ENCODE measurements at places on chromosomes 13 and 19.

GRCh38 chr19:54040003-54040402 is 23.7 kb downstream of the VSTM1 start:
- no peak for DNase-seq

- peak; percentile 81 for DNase-seq
Observed at GRCh38 chr19:38004521-38005223, 97.7 kb downstream of the SIPA1L3 start.

GRCh38 chr13:21402586-21403307 is 56.4 kb downstream of the ZDHHC20 start:
- DNase-seq: no peak

DNA sequence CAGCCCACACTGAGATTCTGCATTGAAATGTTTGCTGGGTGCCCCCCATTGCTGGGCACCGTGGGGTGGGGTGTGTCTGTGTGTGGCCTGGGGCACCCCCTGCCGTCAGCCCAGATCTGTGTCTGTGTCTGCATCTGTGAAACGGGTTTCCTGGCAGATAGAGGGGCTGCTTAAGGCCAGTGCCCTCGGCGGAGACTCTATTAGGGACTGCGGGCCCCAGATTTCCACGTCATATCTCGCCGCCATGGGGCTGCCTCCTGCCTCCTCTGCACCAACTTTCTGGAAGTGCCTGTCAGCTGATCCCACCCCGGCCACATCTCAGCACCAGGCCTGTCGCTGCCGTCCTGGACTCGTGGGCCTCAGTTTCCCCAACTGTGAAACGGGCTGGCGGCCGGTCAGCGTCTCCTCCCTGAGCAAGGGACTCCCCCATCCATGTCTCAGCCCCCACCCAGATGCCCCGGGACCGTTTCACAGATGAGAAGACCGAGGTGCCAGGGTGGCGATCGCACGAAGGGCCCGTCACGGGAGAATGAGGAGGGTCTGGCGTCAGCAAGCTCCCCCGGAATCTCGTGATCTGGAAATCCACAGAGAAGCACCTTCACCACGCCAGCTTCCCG is 21.4 kb downstream of the ARID3A start:
- no peak for DNase-seq

GRCh38 chr13:45219123-45219891 is 18.5 kb upstream of the KCTD4 start:
- no peak for DNase-seq

DNA sequence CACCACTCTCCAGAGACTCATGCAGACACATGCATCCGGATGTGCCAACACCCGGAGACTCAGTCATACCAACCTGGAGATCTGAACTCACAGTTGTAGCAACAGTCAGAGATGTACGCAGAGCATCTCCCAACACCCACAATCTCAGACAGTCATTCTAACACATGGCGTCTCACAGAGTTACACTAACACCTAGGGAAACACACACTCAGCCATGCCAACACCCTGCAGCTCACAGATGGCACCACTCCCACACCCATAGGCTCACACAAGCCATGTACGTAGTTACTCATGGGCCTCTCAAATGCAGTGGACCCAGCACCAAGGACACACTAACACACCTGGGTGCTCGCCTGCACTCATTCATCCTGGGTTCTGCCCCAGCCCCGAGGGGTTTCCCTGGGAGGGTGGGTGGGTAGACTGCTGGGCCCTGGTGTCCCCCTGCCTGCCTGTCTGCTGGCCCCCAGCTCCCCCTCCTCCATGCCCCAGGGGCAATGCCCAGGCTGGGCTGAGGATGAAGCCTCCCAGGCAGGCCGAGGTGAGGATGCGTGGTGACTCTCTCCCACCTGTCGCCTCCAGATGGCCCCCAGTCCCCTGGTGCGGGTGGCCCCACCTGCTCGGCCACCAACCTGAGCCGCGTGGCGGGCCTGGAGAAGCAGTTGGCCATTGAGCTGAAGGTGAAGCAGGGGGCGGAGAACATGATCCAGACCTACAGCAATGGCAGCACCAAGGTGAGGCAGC is 10.0 kb downstream of the PKN1 start:
- DNase-seq: no peak

DNA sequence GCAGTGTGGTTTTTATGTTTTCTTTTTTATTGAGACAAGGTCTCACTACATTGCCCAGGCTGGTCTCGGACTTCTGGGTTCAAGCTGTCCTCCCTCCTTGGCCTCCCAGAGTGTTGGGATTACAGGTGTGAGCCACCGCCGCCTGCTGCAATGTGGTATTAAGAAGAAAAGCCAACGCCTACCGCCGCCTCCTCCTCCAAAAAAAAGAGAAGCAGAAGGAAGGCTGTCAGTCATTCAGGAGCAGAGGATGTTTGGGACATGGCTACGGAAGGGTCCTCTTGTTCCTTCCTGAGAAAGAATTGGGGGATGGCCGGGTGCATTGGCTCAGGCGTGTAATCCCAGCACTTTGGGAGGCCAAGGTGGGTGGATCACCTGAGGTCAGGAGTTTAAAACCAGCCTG is 1.2 kb downstream of the PPP1R37 start:
- DNase-seq: no peak

GRCh38 chr19:58279925-58280316 is 1.2 kb downstream of the ZNF8 start:
- DNase-seq: no peak

- DNase-seq: no peak
Observed at GRCh38 chr19:33456076-33456844, 65.3 kb downstream of the PEPD start.

- DNase-seq: no peak
Observed at GRCh38 chr13:75936791-75937190, 300.7 kb downstream of the LMO7 start.

- DNase-seq: peak; percentile 78
Observed at GRCh38 chr19:4722671-4723594, 709 bp downstream of the DPP9 start.

GRCh38 chr13:52850396-52851136 is 2.1 kb upstream of the PCDH8 start:
- peak; percentile 85 for DNase-seq

GRCh38 chr19:28289295-28290063 is 923.5 kb downstream of the UQCRFS1 start:
- no peak for DNase-seq

DNA sequence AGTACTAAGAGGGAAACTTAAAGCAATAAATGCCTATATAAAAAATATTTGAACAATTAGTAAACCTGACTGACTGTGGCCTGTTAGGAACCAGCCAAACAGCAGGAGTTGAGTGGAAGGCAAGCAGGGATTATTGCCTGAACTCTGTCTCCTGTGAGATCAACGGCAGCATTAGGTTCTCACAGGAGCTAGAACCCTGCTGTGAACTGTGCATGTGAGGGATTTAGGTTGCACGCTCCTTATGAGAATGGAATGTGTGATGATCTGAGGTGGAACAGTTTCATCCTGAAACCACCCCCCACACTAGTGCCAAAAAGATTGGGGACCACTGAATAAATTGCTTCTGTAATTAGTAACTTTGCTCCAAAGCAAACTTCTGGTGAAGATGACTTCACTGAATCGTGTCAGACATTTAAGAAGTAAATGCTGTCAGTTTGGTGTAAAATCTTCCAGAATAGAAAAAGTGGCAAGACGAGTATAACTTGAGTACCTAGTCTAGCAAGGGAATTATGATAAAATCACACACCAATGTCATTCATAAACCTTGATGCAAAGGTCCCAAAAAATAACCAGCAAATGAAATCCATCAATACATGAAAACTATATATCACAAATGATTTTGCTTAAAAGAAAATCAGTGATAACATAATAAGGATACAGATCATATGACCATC is 53.8 kb downstream of the SLC6A16 start:
- no peak for DNase-seq

GRCh38 chr19:33402421-33403220 is 29.1 kb downstream of the CEBPG start:
- no peak for DNase-seq

DNA sequence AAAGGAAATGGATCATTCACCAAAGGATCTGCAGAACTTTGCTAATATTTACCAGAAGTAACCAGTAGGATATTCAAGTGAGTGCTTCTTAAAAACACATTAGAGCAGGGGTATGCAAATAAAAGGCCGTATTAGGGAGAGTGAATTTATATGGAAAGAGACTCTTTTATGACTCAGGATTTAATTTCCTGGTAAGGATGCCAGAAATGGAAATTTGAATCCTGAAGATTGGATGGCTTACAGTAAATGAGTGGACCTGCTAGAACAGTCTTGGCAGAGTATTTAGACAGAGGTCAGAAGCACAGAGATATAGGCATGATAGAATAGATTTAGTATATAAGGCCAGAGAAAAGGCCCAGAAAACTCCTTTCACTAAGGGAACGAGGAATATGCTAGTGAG is 201.6 kb downstream of the SLITRK5 start:
- no peak for DNase-seq

GRCh38 chr13:102784483-102784882 is 10.9 kb upstream of the TEX30 start:
- no peak for DNase-seq

GRCh38 chr19:30498707-30499106 is 126.5 kb downstream of the ZNF536 start:
- DNase-seq: no peak

GRCh38 chr13:41028051-41028450 is 8.9 kb upstream of the ELF1 start:
- DNase-seq: no peak

- DNase-seq: peak; percentile 61
Observed at GRCh38 chr19:49497047-49497788, 984 bp downstream of the RPS11 start.

DNA sequence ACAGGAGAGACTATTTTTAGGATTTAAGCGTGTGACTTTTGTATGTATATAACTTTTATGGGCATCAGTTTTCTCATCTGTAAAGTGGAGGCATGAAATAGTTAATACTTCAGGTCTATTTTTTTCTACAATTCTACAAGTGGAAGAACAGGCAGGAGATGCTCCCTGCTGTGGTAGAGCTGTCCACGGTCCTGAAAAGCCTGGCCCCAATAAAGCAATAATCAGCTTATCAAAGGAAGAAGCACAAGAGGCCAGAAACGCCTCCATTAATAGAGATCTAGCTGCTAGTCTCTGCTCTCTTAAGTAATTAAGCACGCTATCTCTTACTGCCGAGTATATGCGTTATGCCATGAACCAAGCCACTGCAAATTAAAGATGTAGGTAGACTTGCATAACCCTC is 28.0 kb upstream of the WASF3 start:
- no peak for DNase-seq

- DNase-seq: no peak
Observed at GRCh38 chr13:77975358-77976042, 56.9 kb upstream of the EDNRB start.

- no peak for DNase-seq
Observed at GRCh38 chr13:43134868-43135267, 111.5 kb downstream of the DNAJC15 start.

- peak; percentile 80 for DNase-seq
Observed at GRCh38 chr19:17938092-17938845, 5.5 kb downstream of the CCDC124 start.

GRCh38 chr19:50794074-50794875 is 4.1 kb downstream of the ACP4 start:
- DNase-seq: no peak

DNA sequence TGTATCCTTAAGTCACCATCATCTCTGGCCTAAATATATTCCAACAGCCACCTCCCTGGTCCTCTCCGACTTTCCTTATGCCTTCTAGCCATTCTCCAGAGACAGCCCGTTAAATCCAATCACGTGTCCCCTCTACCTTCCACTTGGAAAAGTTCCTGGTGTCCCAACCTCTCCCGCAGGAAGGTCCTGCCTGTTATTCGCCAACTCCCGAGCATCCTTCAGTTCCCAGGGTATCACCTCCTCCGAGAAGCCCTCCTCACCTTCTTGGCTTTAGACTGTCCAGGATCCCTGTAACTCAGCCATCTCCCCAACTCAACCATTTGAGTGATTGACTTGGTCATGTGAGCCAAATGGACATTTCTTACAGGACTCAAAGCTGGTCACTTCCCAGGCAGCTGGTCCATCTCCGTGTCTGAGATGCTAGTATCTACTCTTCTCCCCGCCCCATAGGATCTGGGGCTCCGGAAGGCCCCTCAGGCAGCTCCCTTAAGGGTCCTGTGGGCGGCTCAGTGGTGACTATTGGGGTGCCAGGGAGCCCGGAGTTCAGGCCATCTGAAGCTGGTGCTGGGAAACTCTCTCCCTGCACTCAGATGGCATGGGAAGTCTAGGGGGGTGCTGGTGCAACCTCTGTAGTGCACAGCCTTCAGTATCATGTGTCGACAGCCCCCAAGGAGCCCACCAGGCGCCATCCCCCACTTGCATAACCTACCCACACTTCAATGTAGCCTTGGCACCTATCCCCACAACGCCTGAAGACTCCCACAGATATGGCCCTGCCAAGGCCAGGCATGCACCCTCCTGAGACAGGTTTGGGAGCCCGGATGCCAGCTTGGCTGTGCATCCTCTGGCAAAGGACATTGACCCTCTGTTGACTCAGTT is 27.9 kb upstream of the NANOS3 start:
- no peak for DNase-seq

DNA sequence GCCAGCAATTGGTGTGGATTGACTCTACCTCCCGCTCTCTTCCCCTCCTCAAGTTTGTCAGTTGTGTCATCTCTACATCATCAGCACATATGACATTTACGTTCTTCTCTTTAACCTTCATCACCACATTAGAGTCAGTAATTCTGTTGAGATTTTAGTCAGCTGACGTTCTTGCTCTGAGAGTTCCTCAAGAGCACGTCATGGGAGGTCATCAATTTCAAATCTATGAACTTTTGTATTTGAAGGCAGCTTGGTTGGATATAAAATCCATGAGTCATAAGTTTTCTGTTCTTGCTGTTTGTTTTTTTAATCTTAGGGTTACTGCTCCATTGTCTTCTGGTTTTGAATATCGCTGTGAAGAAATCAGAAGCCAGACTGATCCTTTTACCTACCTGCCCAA is 21.8 kb upstream of the ARGLU1 start:
- no peak for DNase-seq

GRCh38 chr13:103187721-103188156 is 121.5 kb upstream of the SLC10A2 start:
- DNase-seq: no peak

GRCh38 chr19:58582985-58583384 is 9.8 kb upstream of the MZF1 start:
- no peak for DNase-seq

Data from psoas muscle (tissue), 8 donors.